ENCODE measurements at places on chromosomes 7 and 10.

DNA sequence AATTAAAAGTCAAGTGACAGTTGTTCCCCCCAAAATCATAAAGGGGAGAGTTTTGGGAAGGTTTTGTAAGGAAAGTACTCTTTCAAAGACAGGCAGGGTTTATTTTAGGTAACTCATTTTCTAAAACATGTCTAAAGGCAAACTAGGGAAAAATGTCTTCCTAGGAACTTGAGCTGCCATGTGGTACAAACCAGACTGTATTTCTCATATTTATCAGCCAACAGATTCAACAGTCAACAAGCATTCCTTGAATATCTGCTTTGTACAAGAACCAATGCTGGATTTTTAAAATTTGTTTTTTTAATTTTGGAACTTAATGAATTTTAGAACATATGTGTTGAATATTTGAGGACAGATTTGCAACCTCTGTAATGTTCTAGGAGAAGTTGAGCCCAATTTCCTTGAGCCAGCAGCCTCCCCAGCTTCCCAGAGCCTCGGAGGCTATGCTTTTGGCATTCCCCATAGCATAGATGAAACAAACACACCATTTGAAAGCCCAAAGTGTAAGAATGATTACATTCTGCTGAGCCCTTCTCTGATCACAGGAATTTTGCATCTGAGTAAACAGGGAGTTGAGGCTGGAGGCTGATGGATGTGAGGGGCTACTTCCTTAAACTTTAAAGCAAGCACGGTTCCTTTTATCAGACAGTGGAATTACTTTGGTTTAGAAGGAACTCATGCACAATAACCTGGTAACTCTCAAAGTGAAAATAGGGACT lies 345.1 kb downstream of the RNLS start:
- DNase-seq: peak; percentile 42

- DNase-seq: no peak
Observed at GRCh38 chr7:88290491-88290890, 16.2 kb downstream of the STEAP4 start.

DNA sequence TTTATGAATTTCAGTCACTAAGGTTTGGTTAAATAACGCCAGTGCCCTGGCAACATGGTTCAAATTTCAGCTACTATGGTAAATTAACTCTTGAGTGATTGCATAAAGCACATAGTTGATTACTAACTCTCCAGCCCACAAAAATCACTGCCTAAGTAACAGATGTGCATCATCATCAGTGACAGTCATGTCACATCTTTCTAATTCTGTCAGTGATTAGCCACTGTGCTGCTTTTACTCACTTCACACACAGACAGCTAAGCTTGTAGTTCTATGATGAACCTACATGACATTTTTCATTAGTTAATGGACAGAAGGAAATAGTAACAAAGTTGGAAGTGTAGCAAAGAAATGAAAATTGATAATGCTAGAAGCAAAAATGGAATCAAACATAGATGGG lies 108.9 kb downstream of the DNAH11 start:
- no peak for DNase-seq

DNA sequence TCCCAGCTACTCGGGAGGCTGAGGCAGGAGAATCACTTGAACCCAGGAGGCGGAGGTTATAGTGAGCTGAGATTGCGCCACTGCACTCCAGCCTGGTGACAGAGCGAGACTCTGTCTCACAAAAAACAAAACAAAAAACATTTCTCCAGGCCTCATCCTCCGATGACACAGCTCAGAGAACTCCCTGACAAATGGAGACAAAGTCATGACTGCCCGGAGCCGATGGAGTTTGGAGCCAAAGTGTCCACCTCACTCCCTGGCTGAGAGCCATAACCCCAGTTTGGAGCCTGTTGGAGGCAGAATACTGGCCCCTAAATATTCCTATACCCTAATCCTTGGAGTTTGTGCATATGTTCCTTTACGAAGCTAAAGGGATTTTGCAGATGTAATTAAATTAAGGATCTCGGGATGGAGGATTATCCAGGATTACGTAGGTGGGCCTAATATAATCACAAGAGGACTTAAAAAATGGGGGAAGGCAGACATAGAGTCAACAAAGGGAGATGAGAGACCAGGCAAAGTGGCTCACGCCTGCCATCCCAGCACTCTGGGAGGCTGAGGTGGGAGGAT lies 22.7 kb downstream of the SSC4D start:
- DNase-seq: no peak

DNA sequence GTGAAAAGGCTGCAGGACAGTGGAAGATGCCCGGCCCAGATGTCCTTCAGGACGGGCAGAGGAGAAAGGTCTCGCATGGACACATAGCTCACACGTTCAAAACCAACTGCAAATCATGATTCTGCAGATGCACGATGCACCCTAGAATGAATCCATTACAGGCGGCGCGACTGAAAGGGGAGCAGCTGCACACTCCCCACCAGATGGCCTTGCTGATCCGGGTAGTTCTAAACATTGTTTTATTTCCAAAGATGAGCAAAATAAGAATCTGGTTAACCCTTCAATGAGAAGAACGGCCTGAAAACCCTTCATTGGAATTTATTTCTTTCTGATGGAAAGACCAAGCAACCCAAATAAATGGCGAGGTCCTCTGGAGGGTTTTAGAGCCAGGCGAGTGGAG lies 33.8 kb downstream of the CHST15 start:
- no peak for DNase-seq

- no peak for DNase-seq
Observed at GRCh38 chr10:110775020-110775375, 96.7 kb upstream of the PDCD4 start.

GRCh38 chr7:2882111-2882510 lies 38.0 kb upstream of the GNA12 start:
- DNase-seq: no peak

DNA sequence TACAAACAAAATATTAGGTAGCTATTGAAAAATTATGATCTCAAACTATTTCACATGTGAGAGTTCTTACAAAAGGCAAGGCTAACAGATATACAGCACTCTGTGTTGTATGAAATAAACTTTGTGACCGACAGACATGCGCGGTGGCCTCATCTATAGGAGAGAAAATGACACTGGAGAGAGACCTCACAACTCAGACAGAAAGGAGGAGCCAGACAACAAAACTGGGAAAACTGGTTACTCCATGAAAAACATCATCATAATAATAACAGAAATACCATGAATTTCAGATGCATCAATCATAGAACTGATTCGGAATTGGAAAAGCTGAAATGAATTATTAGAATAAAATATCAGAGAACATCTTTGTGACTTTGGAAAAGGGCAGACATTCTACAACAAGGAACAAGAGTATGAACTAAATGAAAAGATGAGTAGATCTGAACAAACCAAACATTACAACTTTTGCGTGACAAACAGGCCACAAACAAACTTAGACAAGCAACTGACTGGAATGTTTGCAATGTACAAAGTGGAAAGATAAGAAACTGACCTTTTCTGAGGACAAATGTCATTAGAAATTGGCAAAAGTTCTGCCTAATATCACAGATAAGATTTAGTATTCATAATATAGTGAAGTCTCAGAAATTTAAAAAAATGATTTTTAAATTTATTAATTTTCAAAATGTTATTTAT lies 69.3 kb downstream of the TNS3 start:
- no peak for DNase-seq

GRCh38 chr7:30134611-30135300 lies at the start of gene MTURN:
TSS of gene MTURN (plus strand) at chr7:30134986. CDS start at chr7:30135137, 151 bp downstream.
- DNase-seq: peak; percentile 92

DNA sequence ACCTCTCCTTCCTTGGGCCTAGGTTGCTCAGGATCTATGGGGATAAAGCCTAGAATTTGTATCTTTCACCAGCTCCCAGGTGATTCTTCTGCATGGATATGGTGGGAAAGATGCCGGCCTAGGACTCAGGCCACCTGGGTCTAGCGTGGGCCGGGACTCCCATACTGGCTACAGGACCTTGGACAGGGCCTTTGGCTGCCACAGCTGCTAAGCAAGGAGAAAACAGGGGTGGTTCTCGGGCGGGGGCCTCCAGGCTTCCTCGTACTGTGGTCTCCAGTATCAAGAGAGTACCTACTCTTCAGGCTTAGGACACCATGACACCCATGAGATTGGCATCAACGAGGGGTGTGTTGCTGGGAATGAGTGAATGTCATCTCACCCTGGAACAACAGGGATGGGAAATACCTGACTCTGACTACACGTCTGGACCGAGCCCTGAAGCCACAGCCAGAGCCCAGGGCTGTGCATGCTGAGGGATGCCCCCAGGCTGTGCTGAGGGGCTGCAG lies 120.3 kb upstream of the ADAM12 start:
- no peak for DNase-seq

DNA sequence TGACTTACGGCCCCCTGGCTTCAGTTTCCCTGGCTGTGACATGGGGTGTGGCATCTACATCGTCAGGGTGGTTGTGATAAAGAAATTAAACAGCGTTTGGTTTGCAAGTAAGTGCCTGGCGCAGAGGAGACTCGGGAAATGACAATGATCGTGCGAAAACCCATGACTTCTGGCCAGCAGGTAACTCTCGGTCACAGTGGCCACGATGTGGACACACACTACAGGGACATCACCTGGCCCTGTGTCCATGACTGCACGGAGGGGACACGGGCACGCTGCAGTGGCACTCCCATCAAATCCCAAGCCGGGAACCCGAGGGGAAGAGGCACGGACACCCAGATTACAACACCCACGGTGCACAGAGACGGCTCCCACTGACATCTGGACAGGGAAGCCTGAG lies 28.7 kb downstream of the PAPOLB start:
- no peak for DNase-seq

DNA sequence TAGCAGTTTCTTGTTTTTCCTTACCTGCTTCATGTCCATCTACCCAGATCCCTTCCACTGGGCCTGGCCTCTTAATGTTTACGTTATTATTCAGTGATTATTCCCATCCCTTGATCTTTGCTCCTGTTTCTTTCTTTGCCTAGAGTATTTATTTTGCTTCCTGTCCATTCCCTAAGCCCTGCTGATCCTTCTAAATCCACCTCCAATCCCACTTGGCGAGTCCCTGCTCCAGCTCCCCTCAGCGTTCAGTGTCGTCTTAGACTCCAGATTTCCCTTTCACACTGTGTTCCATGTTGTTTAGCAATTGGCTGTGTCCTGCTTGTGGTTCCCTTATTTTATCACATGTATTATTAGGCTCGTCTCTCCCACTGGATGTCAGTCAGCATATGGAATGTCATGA lies 7.3 kb downstream of the PPP2R2D start:
- no peak for DNase-seq

- no peak for DNase-seq
Observed at GRCh38 chr7:17598846-17599245, 300.4 kb downstream of the AHR start.

DNA sequence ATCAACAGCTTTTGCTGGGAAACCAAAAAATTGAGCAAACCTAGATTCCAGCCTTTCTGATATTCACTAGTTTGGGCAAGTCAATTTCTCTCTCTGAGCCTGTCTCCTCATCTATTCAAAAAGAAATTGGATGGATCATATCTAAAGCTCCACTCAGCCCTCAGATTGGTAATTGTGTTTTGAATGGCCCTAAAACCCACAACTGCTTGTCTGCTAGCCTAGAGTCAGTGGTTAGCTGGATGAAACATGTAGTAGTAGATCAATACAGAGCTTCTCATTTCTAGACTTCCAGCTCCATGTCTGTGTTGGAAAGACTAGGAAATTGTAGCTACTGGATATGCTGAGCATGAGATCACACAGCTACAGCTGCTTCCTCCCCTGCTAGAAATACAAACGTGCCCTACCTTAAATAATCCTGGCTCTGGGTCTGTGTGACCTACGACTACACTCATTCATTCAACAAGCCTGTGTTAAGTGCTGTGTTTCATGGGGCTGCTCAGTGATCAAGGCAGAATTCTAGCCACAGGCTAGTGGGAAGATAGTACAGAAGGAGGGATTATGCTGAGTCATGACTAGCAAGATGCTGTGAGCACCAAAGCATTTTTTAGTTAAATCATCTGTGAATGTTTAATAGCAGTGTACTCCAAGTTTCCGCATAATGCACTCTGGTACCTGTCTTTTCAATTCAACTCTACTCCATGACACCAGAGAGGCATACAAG lies 15.7 kb downstream of the DNTT start:
- no peak for DNase-seq

GRCh38 chr7:138934861-138935260 lies 46.3 kb downstream of the KIAA1549 start:
- no peak for DNase-seq

DNA sequence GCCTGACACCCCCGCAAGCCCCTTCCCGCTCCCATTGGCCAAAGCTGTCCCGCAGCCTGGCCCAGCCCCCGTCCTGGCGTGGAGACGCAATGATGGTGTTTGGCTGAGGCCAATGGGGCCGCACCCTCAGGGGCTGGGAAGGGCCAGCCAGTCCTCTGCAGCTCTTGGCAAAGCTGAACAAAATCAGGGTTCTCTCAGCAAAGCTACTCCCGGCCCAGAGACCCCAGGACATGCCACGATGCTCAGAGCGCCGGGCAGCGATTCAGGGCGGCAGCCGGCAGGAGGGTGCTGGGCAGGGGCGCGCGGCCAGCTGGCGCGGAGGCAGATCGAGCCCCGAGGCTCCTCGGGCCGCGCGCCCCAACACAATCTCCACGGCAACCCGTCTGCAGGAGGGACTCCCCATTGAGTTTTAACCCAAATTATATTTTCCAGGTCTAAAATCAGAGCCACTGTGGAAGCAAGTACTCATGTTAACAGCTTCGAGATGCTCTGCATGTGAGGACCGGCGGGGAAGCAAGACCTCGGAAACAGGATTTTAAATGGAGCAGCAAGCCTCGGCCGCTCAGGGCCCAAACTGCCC lies 8.8 kb upstream of the CNPY1 start:
- DNase-seq: no peak

DNA sequence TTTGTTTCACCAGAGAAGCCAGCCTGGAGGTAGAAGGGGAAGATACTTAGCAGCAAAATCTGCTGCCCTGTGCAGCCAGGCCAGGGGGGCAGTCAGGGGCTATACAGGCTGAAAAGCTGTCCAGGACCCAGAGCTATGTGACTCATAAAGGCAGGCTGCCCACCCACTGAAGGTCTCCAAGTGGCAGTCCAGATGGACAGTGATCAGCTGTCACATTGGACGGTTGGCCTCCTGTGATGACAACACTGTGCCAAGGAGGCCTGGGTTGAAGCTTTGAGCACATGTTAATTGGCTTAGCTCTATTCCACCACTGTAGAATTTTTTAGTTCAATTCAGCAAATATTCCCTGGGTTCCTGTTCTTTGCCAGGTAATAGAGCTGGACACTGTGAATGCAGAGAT lies 577.3 kb upstream of the GALNT17 start:
- no peak for DNase-seq

Data from NCI-H446 (cell line).